ENCODE measurements at places on chromosomes 5 and 9.

DNA sequence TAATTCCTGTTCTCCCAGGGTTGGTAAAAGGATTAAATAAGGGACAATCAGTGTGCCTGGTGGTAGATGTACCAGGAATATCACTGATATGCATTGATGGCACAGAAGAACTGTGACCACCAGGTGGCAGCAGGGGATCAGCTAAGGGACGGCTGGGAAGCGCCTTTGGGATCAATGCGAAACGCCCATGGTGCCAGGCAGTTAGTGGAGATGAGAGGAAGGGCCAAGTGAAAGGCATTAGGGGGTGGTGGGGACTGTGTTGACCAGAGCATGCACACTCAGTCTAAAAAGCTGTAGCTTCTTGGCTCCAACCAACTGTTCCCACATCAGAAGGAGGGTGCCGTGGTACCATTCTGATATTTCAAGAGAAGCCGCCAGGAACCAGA, 55.6 kb downstream of the ARHGEF37 start:
- DNase-seq, result peak; percentile 69

- peak; percentile 61 for DNase-seq
These were observed 82.2 kb downstream of the IPO11 start for GRCh38 chr5:62494772-62495171.

DNA sequence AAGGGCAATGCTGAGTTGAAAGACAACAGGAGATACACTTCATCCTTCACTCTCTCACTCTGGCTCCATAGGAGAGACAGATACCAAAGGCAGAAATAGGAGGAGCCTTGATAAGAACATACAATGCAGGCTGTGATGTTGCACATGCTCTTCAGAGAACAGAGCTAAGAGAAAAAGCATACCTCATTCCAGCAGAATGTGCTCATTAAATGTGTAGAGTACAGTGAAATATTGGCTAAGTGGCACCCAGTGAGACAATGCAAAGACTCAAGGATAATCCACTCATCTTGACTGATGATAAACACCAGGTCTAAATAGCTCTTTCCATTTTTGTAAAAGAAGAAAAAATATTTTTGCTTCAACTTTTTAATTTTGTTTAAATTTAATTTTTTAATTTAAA, 139.7 kb downstream of the OR2K2 start:
- no peak for DNase-seq

- no peak for DNase-seq
These were observed 63.9 kb downstream of the CETN3 start for GRCh38 chr5:90345684-90346083.

- peak; percentile 69 for DNase-seq
These were observed 15.5 kb upstream of the HSD17B3 start for GRCh38 chr9:96317335-96317980.

DNA sequence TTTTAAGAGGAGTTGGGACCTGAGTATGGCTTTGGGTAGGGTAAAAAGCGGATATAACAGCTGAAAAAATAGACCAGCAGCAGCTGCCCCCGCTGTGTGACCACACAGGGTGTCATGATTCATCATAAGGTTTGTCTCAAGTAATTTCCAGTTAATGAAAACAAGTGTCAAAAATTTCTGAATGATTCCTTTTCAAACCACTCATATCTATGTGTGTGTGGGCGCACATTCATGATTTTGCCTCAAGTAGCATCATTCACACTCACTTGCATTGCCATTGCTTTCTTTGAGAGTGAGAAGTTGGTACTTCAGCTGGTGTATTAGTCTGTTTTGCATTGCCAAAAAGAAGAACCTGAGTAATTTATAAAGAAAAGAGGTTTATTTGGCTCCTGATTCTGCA, 12.1 kb upstream of the TNFAIP8 start:
- DNase-seq, result peak; percentile 64

Measured in common myeloid progenitor, CD34-positive (primary cell).